Esophagus squamous epithelium (tissue), 5 donors: ENCODE measurements at places on chromosomes 4 and X. TPM values are rescaled to one million over a fixed set of nuclear protein-coding genes. Genes with fewer than 3 reads are reported as not detected.
A peak's percentile ranks its signal among the peaks of the same experiment; 100 is the strongest.

- peak; percentile 70 for DNase-seq
Observed at GRCh38 chr4:127880763-127881562, at the start of gene PLK4. Gene PLK4 (plus strand): TSS chr4:127880893. CDS start chr4:127881135, 242 bp downstream.

DNA sequence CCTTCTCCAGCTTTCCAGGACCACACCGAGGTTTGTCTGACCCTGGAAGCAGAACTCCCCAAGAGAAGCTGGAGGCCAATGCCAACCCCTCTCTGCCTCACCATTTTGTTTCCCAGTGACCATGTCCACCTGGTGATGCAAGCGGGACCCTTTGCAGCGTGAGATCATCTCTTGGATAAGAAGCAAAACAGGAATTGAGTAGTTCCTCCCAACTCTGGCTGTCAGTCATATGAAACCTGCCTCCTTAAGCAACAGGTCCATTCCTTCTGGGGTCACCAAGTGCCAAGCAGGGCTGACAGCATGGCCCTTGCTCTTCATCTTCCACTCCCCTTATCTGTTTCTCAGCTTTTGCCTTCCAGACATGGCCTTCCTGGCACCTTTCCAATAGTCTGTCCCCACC lies 41.3 kb upstream of the MTM1 start:
- DNase-seq: no peak

DNA sequence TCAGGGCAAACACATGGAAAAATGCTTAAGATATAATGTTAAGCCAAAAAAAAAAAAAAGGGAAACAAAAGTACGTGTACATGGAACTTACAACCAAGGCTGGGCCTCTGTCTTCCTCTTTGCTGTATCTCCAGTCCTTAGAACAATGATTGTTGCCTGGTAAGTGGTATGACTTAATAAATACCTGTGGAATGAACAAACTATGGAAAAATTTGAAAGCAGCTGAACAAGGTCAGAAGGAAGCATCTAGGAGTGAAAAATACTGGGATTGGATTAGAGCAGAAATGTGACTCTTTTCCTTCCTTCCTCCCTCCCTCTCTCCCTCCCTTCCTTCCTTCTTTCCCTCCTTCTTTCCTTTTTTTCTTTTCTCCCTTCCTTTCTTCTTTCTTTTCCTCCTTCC lies 54.2 kb upstream of the SMIM10 start:
- DNase-seq: no peak

DNA sequence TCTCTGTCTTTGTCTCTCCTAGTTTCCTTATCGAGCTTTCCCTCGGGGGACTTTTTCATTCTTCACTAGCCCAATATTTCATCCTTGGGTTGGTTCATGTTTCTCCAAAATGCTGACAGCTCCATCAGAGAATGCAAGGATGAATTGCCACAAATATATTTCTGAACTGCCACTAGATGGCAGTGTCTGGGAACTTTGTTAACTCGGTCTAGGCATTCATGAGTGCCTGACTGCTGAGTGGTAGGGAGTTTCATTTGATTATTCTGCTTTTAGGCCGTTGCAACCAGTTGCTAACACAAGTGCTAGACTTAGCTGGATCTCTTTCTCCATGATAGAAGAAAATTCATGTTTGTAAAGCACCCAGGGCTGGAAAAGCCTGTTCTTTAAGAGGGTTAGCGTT lies 73.5 kb upstream of the RAP2C start:
- no peak for DNase-seq

DNA sequence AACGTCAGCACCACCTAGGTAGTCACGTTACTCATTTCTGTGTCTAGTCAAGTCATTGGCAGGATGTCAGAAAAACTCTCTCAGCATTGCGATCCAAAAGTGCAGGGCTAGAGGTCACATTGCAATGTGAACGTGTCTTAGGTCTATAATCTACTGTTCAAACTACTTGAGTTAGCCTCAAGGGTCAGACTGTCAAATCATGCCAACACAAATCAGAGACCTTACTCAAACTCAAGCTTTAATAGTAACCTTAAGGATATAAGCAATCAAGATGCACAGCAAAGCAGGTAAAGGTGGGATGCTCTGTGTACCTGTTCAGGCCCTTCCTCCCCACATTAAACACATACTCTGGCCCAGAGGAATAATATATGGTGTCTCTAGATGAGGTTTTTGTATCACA lies 114.4 kb upstream of the NOCT start:
- no peak for DNase-seq

- no peak for DNase-seq
Observed at GRCh38 chr4:38752372-38752940, 30.3 kb downstream of the TLR10 start.

GRCh38 chr4:10031668-10032590 lies 10.6 kb upstream of the SLC2A9 start:
- no peak for DNase-seq

DNA sequence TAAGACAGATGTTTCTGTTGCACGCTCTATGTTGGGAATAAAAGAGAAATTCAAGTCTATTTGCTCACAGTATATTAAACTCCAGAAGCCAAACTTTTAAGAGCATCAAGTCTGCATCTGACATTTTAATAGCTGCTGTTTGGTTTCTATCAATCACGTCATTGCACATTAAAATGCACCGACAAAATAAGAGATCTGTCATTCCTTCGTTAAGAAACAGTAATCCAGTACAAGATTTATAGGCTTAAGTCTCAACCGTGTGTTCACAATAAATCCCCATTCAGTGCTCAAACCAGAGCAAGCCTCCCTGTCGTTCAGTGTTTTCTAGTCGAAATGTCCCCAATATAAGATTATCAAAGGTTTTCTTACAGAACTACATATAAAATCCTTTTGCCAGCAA lies 89.0 kb upstream of the BMPR1B start:
- DNase-seq: no peak

GRCh38 chrX:154357205-154357604 lies 17.2 kb downstream of the FLNA start:
- DNase-seq: no peak

DNA sequence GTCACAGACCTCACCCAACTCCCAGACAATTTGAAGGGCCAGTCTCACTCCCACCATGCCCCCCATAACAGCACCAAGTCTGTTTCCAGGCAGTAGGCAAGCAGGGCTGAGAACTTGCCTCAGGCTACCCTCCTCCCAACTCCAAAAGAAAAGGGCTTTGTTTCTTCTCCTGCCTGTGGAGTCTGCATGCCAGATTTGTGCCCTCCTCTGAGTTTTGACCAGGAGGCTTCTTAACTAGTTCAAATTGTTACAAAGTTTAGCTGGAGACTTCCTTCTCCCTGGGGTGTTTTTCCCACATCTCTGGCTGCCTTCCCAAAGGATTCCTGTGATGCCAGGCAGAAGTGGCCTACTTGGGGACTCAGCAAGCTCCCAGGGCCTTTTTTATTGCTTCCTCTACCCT lies 29.6 kb downstream of the PBDC1 start:
- no peak for DNase-seq

DNA sequence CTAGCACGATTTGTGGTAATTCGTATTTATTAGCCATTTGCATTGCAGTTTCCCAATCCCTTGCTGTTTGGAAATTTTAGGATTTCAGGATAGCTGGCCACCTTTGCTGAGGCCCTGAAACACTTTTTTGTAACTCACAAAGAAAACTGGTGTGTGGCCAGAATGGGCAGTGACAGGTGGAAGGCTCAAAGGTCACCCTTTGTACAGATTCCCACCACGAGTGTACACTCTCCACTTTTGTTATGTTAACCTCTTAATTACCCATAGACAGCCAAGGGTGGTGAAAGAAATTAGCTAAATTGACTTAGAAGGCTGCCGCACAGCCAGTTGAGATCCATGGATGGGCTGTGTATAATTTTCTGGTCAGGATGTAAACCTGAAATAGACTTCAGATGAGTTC lies 109.7 kb upstream of the ARX start:
- DNase-seq: no peak

Gene PF4V1
- not detected for total RNA-seq

Gene ANK2
- total RNA-seq: 20.8 TPM

Gene FRMD7
- total RNA-seq: not detected

Gene HHIP
- total RNA-seq: not detected
